Foreskin melanocyte (primary cell): ENCODE measurements at places on chromosomes 7 and 10.

DNA sequence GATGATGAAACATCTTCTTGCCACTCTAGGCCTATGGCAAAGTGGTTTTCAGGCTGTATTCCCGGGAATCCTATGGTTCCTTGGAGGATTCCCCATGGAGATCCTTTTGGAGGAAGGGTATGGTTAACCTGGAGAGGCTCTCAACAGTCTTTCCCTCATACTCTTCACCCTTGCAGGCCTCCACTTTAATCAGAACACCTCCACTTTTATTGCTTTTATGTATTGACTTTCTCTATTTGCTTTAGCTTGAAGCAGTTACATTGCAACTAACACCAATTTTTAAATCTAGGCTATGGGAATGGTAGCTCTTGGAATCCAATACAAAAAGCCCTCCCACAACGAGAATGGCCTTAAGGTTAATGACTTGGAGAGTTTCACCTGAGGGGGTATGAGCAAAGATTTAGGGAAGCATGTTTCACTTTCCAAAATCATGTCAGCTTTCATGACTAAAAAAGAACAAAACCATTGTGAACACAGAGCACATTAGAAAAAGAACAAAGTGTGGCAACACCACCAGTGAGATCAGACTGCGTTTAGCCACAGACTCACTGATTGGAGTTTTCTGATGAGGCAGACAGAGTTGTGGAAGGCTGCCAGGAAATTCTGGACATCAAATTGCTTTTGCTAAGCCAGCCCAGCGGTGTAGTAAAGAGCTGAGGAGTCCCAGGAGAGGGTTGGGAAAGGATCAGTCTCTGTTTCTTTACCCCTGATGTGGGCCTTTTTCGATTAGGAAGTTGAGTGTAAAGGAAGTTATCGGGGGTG lies 130.4 kb upstream of the BMPER start:
- no peak for DNase-seq

- no peak for DNase-seq
These were observed 107.7 kb upstream of the ADO start for GRCh38 chr10:62696798-62697197.

DNA sequence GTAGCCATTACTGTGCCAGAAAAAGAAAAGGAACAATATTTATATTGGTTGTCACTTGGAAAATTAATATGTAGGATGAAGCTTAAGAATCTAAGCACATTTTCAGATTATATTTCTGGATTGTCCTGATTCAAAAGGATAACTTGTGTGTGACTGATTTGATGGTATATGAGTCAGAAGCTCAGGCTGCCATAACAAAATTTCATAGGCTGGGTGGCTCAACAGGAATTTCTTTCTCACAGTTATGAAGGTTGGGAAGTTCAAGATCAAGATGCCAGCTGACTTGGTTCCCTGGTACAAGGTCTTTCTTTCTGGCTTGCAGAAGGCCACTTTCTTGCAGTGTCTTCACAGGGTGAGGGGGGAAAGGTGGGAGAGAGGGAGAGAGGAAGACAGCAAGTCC lies 108.5 kb downstream of the ST7 start:
- DNase-seq = peak; percentile 27

GRCh38 chr10:119742947-119743648 lies 17.2 kb downstream of the INPP5F start:
- no peak for DNase-seq

DNA sequence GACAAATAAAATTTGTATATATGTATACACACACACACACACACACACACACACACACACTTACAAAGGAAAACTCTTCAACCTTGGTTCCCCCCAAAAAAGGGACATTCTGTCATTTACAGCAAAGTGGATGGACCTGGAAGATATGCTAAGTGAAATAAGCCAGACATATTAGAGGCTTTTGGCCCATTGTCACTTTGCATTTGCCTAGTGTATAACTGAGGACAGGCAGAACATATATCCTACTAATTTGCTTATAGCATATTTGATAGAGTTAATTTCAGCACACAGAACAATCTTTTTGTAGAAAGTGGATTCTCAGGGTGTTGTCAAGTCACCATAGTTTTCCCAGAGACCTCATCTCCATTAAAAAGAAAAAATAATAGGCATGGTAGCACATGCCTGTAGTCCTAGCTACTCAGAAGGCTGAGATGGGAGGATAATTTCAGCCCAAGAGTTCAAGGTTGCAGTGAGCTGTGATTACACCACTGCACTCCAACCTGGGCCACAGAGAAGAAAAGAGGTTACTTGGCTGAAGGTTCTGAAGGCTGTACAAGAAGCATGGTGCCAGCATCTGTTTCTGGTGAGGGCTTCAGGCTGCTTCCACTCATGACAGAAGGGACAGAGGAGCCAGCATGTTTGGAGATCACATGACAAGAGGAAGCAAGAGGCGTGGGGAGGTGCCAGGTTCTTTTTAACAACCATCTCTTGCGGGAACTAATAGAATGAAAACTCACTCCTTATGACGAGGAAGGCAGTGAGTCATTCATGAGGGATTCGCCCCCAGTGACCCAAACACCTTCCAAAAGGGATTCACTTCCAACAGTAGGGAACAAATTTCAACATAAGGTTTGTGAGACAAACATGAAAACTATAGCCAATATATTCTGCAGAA lies 135.6 kb downstream of the TMEM168 start:
- DNase-seq = no peak

DNA sequence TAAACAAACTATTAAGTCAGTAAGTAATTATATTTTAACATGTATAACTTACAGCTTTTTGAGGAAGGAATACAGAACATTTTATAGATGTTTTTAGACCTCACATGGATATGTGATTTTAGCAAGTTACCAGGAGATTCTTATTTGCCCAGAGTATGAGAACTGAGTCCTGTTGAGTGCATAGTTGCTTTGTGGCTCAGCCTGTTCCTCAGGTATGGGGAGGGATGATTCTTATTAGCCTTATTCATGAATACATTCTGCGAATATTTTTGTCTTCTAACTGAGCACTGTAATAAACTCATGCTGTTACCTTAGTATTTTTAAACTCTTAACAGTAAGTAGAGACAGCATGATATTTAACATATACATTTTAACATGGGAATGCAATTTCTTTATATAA lies 17.9 kb downstream of the BTAF1 start:
- DNase-seq = no peak

- DNase-seq = no peak
These were observed 57.3 kb downstream of the TCF7L2 start for GRCh38 chr10:113007343-113007771.

- no peak for DNase-seq
These were observed 449.6 kb downstream of the SORCS1 start for GRCh38 chr10:106714734-106715555.

DNA sequence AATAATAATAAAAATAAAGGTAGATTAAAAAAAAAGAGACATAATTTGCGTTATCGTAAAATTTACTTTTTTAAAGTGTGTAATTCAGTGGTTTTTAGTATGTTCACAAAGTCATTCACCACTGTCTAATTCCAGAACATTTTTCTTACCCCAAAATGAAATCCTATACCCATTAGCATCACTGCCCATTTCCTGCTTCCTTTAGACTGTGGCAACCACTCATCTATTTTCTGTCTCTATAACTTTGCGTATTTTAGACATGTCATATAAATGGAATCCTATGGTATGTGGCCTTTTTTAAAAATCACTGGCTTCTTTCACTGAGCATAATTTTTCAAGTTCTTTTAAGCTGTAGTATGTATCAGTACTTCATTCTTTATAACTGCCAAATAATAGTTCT lies 53.6 kb downstream of the KAT6B start:
- DNase-seq = no peak

DNA sequence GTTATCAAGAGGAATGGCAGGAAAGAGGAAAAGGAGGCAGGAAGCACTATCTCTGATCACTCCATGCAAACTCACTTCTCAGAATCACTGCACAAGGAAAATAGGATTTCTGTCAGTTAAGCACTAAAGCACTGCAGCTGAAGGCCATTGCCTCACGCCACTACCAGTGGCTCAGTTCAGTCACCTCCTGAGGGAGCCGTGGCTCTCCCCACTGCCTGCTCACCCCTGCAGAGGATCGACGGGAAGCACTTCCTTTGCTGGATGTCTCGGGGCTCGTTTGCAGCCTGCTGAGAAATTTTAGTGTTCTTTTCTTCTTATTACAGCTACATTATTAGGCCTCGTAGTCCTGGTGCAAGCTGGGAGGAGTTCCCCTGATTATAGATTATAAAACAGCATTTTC lies 90.1 kb upstream of the ADCY1 start:
- no peak for DNase-seq

DNA sequence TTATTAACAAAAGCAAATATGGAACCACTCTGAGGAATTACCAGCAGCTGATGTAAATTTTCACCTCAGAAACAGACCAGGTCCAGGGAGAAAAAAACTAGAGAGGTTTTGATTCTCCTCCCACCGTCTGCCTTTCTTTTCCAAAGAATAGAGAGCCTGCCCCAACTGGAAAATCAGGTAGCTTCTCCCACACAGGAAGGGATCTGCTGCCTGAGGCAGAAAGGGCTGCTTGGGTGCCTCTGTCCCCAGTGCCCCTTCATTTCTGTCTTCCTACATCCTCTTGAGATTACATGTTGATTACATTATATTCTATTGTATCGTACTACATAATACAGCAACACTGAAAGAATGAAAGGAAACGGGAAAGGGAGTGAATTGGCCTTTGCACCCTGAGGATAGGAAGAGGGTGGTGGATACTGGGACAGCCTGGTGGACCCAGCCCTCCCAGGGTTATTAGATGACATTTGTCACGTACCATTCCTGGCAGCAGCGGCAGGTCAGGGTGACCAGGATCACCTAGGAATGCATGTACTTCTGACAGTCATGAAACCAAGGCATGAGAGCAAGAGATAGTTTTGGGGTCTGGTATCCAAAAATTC lies 8.9 kb downstream of the ST8SIA6 start:
- DNase-seq = no peak

DNA sequence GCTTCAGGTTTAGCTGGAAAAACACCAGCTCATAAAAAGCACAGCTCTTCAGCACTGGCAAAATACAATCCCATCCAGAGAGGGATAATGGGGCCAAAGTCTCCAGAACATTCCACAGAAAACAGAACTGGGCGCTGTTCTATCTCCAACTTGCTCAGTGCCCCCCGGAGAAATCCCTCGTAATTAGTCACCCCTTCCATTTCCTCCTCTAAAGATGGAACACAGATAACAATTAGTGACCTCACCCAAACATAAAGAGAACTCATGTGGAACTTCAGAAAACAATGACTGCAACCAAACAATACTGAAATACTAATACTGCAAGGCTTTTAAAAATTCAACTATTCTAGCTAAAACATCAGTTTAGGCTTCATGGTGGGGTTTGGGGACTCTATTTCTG lies 46.3 kb downstream of the KIAA1549 start:
- DNase-seq = peak; percentile 57

- DNase-seq = no peak
These were observed 328.8 kb upstream of the MAGI2 start for GRCh38 chr7:79782256-79782655.

DNA sequence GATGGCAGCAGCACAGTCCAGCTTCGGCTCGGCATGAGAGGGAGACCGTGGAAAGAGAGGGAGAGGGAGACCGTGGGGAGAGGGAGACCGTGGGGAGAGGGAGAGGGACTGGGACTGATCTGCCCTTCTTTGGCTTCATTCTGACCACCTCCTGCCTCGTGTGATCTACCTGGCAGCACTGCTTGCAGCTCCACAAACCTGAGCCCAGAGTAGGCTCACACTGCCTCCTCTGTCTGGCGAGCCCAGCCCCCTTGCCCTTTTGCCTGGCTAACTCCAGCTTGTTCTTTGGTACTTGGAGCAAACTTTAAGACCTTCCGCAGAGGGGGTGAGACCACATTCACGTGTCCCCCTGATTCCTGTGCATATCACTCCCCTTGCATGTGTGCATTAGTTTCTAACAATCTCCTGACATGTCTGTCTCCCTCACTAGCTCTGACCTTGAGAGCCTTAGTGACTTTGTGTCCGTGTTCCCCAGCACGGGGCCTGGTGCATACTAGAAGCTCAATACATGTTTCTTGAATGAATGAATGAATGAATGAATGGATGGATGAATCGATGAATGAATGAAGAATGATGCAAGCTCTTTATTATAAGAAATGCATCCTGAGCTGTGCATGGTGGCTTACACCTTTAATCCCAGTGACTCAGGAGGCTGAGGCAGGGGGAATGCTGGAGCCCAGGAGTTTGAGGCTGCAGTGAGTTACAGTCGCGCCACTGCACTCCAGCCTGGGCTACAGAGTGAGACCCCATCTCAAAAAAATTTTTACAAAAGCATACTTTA lies 31.2 kb downstream of the UBTD1 start:
- DNase-seq = no peak

DNA sequence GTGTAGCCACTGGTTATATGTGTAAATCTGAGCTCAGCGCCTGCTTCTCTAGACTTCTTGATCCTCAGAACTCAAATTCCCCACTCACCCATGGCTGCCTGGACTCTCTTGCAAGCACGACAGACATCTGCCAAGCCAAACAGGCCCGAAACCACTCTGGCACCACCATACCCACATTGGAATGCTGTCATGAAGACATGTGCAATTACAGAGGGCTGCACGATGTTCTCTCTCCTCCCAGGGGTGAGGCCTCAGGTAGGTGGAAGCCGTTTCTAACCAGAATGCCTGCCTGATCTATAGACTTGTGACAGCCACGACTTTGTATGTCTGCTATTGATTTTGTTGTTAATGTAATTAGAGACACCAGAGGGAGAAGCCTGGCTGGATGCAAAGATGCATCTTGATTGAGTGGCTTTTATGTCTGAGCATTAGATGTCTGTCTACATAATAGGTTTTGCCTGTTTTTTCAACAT lies 4.0 kb downstream of the BAMBI start:
- DNase-seq = no peak

DNA sequence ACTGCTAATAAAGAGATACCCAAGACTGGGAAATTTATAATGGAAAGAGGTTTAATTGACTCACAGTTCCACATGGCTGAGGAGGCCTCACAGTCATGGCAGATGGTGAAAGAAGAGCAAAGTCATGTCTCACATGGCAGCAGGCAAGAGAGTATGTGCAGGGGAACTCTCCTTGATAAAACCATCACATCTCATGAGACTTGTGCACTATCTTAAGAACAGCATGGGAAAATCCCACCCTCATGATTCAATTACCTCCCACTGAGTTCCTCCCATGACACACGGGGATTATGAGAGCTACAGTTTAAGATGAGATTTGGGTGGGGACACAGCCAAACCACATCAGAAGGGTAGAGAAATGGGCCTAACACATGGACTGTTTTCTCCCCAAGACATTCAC lies 156.3 kb downstream of the CCDC71L start:
- DNase-seq = no peak

DNA sequence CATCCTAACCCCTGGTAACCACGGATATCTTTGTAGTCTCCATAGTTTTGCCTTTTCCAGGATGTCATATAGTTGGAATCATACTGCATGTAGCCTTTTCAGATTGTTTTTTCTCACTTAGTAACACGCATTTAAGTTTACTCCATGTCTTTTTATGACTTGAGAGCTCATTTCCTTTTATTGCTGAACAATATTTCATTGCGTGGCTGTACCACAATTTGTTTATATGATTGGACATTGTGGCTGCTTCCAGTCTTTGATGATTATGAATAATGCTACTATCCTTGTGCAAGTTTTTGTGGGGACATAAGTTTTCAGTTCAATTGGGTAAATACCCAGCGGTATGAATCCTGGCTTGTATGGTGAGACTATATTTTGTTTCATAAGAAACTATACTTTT lies 60.8 kb downstream of the AOAH start:
- no peak for DNase-seq
